Spinal cord (tissue), 10 donors: ENCODE measurements at places on chromosomes 4 and X. TPM values are rescaled to one million over a fixed set of nuclear protein-coding genes. Genes with fewer than 3 reads are reported as not detected.

DNA sequence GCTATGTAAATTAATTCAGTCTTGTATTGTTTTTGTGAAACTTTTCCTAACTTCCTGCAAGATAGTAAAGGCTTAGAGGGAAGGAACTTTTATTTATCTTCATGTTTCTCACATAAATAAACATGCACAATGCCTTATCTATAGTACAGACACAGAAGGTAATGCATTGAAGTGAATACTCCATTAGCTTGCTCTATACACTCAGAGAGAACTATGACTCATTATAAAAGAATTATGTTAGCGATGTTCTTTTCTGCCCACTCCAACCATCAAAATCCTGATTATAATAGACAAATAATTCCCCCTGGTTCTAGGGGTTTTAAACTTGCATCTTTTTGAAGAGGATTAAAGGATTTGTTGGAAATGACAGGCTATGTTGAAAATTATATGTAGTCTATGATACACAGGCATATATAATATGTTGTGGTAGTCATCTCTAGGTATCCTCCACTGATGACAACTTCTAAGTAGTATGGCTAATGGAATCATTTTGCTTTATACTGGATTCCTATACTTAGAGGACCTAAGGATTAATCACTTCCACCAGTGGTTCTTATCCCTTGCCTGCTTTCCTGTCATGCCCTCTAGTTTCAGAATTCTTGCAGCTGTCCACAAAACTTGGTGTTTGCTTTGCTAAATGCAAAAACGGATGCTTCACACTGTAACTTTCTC lies 115.7 kb downstream of the NDST4 start:
- no peaks in the 10 kb centered on the region for H3K27me3 ChIP-seq
- no peak for DNase-seq
- H3K36me3 ChIP-seq: no peaks in the 10 kb centered on the region
- no peak overlapping the region for H3K27ac ChIP-seq
- no peak overlapping the region for H3K4me3 ChIP-seq

- no peak overlapping the region for H3K4me3 ChIP-seq
- no peaks in the 10 kb centered on the region for H3K4me1 ChIP-seq
- no peaks in the 10 kb centered on the region for H3K36me3 ChIP-seq
- no peak overlapping the region for H3K27ac ChIP-seq
- no peaks in the 10 kb centered on the region for H3K27me3 ChIP-seq
Measured at GRCh38 chr4:114281164-114281960, 301.9 kb upstream of the ARSJ start.

GRCh38 chr4:1588306-1588705 lies 95.8 kb downstream of the FAM53A start:
- H3K4me1 ChIP-seq: no peaks in the 10 kb centered on the region
- H3K36me3 ChIP-seq: peaks cover 2% of the 10 kb centered on the region
- H3K27me3 ChIP-seq: peaks cover 11% of the 10 kb centered on the region
- DNase-seq: no peak
- H3K4me3 ChIP-seq: no peak overlapping the region

NAA11 gene
- total RNA-seq: not detected

RBM46 gene
- 0.10 TPM for total RNA-seq

MAGED4 gene
- 55.2 TPM for total RNA-seq
